Renal cortex interstitium (tissue), 15 donors: ENCODE measurements at places on chromosomes 4 and X. TPM values are rescaled to one million over a fixed set of nuclear protein-coding genes. Genes with fewer than 3 reads are reported as not detected.

The PDCL2 gene
- polyA plus RNA-seq, result 0.47 TPM

The SPOCK3 gene
- polyA plus RNA-seq, result 13.8 TPM

The PABPC1L2B gene
- not detected for polyA plus RNA-seq

The TKTL2 gene
- polyA plus RNA-seq, result not detected

The PNMA5 gene
- 0.39 TPM for polyA plus RNA-seq

The USP17L19 gene
- polyA plus RNA-seq, result not detected

The RPS6KA6 gene
- 18.9 TPM for polyA plus RNA-seq

The GAGE2A gene
- polyA plus RNA-seq, result not detected

- DNase-seq, result no peak
These were observed 36.5 kb upstream of the TFDP3 start for GRCh38 chrX:133254666-133255065.

GRCh38 chrX:68901519-68901918, 72.7 kb downstream of the EFNB1 start:
- DNase-seq, result no peak

- no peak for DNase-seq
These were observed 631.6 kb downstream of the PCDH18 start for GRCh38 chr4:136900696-136901095.

DNA sequence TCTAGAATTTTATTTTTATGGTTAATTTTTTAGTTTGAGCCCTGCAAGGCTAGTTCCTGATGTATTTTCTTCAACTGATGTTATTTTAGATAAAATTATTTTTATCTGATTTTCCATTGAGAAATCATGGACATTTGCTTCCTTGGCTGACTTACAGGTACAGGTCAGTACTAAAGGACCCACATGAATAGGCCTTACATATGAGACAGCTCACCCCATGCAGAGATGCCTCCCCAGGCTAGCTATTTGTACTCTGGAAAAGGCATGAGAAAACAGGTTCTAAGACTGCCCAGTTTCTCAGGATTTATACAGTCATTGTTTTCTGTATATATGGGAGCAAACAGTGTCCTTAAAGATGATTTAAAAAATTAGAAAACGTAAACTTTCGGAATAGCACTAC, 255.5 kb downstream of the BMPR1B start:
- DNase-seq, result no peak

DNA sequence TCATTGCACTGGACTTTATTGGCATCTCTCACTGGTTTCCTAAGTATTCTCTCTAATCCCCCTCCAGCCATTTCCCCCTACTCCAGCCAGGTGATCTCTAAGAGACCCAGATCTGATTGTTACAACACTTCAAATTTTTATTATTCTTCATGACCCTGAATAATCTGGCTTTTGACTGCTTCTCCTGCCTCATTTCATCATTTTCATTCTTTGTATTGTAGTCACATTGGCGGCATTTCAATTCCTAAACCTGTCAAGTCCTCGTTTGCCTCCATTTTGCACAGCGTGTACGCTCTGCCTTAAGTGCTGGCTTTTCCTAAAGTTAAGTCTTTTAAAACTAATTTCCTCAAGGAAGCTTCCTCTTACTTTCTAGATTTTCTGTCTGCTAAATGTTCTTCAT, 31.6 kb downstream of the UBE2K start:
- no peak for DNase-seq

DNA sequence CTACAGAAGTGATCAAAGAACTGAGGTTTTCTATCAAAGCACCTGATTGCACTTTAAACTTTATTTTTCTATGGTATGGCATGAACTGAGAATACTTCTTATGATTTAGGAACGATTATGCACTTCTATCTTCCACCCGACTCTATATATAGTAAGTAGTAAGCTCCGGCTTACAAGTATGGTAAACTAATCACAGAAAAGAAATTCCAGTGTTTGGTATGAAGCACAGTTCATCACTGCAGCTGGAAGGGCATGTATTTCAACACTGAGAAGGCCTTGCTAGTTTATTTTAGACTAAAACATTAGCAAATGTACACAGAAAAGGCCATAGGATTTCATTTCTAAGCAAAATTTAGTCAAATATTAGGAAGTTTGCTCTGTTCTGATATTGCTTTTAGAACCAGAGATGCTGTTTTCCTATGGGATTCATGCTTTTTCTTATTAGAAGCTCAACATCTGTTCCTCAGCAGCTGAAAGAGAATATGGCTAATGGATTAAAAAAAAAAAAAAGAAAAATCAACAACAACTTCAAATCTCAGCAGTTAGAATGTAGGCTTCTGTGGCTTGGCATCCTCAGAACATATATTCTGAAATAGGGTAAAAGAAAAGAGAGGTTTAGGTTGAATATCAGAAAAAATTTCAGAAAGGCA, 273.5 kb downstream of the C4orf33 start:
- no peak for DNase-seq

DNA sequence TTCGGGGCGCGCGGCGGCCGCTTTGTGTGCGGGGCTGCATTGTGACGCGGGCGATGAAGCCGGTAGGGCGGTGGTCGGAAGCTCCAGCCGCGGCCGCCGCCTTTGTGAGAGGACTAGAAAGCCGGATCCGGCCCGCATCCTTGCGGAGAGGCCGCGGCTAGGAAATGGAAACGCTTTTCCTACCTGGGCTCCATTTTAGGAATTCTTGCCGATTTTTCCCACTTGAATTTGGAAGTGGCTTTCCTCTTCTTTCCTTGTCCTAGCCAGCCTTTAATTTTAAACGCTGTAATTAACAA, 708 bp downstream of the TMSB4X start:
- DNase-seq, result no peak

- no peak for DNase-seq
These were observed 36.3 kb downstream of the GPR143 start for GRCh38 chrX:9729171-9729885.

DNA sequence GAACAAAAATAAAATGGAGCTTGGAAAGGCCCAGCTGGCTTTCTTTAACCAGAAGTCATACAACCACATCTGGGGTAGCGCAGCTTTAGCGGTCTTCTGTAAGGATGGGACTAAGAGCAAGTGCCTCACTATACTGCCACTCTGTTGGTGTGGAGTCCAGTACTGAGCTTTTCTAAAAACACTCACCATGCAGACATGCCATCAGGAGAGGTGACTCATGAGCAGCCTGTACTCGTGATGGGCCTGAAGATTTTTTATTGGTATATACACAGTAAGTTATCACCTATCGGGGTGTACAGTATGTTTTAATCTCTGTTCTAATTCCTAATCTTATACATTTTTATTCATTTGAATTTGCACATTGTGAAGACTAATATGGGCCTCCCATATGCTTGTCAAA, 9.6 kb downstream of the PPP3CA start:
- DNase-seq, result no peak

DNA sequence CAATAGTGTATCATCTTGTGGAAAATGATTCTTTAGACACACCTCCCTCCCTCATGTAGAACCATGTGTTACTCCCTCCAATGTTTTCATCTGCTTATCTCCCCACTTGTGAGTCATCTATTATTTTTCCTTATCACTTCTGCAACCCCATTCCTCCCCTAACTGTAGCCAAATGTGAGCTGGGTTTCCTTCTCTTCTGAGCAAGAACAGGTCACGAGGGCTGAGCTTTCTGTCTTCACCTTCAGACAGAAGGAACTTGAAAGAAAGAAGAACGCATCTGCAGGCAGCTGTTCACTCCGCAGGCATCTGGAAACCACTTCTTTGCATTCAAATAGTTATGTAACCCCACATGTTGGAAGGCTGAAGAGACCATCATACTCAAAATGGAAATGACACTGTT, 1.8 kb downstream of the PPP1R2C start:
- no peak for DNase-seq

GRCh38 chrX:51144828-51145442, 187.7 kb upstream of the NUDT10 start:
- DNase-seq, result peak; percentile 12

DNA sequence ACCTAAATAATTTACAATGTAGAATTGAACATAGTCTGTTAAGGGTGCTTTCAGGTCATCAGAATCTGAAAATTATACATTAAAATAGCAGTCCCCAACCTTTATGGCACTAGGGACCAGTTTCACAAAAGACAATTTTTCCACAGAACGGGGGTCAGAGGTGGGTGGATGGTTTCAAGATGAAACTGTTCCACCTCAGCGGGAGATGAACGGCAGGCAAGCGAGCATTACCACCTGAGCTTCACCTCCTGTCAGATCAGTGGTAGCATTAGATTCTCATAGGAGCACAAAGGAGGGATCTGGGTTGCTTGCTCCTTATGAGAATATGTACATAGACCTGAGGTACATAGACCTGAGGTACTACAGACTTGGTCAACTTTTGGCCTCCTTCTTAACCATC, 29.0 kb downstream of the LRBA start:
- no peak for DNase-seq

DNA sequence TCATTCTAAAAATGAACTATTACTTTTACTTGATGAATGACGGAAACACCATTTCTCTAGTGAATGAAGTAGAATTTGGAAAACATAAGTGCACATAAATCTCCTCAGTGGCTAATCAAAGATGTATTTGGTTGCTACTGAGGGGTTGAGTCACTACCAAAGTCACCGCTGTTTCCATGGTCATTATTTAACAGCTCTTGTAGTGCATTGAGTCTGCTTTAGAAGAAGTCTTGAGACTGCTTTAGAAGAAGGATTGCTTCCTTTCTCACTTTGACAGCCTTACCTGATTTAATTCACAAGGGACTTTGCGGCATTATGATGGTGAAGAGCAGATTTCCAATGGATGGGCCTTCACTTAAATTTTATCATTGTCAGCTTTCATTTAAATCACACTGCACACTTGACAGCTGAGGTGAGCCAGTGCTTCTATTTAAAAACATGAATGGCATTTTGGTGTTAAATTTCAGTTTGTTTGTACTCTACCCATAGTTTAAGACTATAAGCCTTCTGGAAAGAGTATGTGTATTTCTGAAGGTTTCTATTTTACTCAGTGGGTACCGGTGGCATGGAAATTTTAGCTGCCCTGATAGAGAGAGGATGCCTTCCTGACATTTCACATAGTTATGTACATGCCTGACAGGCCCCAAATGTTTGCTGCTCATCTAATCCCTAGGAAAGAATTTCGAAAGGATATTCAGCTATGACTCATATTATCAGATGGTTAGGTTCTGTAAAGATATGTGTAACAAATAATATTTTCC, 9.5 kb downstream of the ASB5 start:
- no peak for DNase-seq

- DNase-seq, result no peak
These were observed 200.4 kb upstream of the PITX2 start for GRCh38 chr4:110823251-110823650.

DNA sequence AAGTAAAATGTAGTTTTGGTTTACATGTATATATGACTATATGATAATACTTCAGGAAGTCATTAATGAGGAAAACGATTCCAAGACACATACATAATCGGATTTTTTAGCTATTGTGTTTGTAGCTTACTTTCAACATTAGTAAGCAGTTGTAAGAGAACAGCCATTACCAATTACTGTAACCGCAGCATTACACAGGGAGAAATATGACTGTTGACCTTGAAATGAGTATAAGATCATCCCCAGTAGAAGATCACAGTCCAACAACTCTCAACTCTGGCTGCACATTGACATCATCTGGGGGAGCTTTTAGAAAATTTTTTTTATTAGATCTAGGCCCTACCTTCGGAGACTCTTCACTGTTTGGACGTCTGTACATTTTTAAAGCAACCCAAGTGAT, 762.0 kb upstream of the MAGEB2 start:
- no peak for DNase-seq

DNA sequence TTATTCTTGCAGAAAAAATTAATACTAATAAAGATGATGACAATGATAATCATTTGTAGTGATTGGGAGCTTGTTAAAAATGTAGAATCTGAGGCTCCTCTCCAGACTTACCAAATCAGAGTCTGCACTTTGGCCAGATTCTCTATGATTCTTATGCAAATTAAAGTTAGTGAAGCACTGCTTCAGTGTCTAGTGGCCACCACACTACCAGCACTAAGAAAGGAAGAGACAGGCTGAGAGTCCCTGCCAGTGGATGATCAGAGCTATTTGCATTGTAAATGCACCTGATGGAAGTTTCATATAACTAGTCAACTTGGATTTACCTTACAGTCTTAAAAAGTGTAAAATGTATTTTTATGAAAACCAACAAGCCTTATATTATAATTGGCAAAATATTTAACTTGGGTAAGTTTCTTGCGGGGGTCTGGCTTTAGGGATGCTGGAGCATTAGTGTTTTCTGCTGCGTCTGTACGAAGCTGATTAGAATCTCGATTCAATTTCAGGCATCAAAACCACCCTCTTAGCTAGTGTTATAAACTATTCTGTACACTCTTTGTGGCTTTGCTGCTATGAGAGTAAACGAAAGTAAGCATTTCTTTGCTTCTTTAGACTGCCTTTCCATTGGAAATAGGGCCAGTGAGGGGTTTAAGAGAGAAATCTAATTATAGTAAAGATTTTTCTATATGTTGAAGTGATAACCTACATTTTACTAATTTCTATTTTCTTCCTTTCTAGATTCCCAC, 114.1 kb downstream of the TLL1 start:
- no peak for DNase-seq

GRCh38 chr4:62797221-62797620, 1597.1 kb downstream of the ADGRL3 start:
- DNase-seq, result no peak

GRCh38 chr4:86594559-86595425, 677 bp downstream of the PTPN13 start:
- DNase-seq, result peak; percentile 41

GRCh38 chrX:12967711-12968465, 7.0 kb upstream of the TMSB4X start:
- DNase-seq, result no peak

DNA sequence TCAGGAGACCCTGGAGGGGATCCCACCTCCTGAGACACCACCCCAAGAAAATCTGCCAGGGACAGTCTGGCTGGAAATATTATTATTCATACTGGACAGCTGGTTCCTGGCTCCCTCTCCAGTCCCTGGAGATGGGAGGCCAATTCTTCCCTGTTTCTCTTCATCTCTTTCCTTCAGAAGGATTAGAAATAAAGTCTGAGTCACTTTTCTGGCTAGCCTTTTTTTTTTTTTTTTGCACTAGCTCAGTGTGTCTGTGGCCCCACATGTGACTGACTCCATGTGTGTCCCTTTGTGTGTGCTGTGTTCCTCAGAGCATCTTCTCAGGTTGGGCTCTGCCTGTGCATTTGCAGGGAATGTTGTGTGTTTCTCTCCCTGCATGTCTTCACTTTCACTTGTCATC, 1.8 kb upstream of the FRMPD3 start:
- no peak for DNase-seq

DNA sequence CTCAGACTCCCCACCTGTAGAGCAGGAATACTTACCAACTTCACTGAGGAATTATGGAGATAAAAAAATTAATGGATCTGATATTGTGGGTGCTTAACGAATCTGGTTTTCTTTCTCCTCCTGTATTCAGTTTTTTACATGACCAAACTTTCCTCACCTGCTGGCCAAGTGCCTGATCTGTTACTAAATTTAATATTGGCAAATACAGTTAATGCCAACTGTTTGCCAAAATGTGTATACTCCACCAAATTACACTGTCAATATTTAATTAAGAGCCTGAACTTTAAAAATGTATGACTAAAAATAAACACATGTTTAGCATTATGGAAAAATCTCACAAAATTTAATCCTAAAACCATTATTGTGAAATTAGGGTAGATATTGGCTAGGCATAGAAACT, 3.3 kb downstream of the PGRMC2 start:
- no peak for DNase-seq
